CD4-positive, alpha-beta T cell (primary cell): ENCODE measurements at places on chromosomes 16 and 17. TPM values are rescaled to one million over a fixed set of nuclear protein-coding genes. Genes with fewer than 3 reads are reported as not detected.

TP53TG3F gene
- not detected for total RNA-seq

KLHL36 gene
- 76.6 TPM for total RNA-seq

CFAP97D1 gene
- not detected for total RNA-seq

DNA sequence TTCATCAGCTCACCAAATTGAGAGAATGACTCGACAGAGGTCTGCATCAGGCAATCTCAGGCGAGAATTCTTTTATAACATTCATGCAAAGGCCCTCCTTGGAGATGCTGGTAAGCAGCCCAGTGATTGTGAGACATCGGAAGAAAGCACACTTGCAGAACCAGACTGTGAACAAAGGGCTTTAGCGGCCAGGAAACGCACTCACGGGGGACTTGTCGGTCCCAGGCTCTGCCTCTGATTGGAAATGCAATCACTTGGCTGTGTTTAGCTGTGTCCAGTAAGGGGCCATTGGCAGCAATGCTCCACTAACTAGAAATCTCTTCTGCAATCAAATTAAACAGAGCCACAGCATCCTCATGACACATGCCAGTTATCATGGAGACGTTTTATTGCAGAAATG lies 226.7 kb upstream of the CDH13 start:
- no peak overlapping the region for H3K27ac ChIP-seq
- H3K4me1 ChIP-seq: no peaks in the 10 kb centered on the region
- H3K4me3 ChIP-seq: no peak overlapping the region
- no peak for DNase-seq
- H3K27me3 ChIP-seq: peaks cover 3% of the 10 kb centered on the region

DNA sequence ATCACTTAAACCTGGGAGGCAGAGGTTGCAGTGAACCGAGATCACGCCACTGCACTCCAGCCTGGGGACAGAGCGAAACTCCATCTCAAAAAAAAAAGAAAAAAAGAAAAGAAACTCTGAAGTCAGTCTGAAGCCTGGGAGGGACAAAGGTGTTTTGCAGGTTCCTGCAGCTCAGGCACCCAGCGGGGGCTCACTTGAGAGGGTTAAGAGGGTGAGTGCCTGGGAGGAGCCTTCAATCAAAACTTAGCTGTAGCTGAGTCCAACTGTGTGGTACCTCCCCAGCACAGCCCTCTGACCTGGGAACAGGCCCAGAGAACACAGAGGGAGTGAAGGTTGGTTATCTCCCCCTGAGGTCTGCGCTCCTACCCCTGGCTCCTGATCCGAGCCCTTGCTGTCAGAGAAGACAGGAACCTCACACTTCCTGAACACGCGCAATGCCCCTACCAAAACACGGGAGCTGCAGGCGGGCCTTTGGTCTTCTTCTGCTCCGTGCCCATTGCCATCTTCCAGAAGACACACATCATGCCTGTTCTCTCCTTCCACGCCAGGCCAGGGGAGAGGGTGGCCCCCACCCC lies 20.4 kb upstream of the ZC3H18 start:
- H3K4me1 ChIP-seq: peaks cover 16% of the 10 kb centered on the region
- no peak for DNase-seq
- peaks cover 10% of the 10 kb centered on the region for H3K27me3 ChIP-seq

DNA sequence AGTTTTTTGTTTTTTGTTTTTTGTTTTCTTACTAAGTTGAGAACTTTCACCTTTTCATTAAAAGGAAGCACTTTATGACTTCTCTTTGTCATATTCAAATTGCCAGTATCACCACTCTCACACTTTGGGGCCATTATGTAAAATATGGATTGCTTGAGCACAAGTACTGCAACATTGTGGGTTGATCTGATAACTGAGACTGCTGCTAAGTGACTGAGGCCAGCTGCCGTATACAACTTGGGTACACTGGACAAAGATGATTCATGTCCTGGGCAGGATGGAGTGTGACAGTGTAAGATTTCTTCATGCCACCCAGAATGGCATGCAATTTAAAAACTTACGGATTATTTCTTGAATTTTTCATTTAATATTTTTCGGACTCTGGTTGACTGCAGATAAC lies 7.8 kb downstream of the TTC19 start:
- DNase-seq: no peak
- H3K4me3 ChIP-seq: no peak overlapping the region
- H3K27me3 ChIP-seq: no peaks in the 10 kb centered on the region
- peaks cover 68% of the 10 kb centered on the region for H3K36me3 ChIP-seq
- no peak overlapping the region for H3K27ac ChIP-seq

- DNase-seq: no peak
- no peaks in the 10 kb centered on the region for H3K4me1 ChIP-seq
- H3K36me3 ChIP-seq: no peaks in the 10 kb centered on the region
- no peak overlapping the region for H3K27ac ChIP-seq
- H3K27me3 ChIP-seq: peaks cover 34% of the 10 kb centered on the region
Measured at GRCh38 chr17:37710344-37710886, 34.4 kb downstream of the HNF1B start.

- no peak for DNase-seq
- no peaks in the 10 kb centered on the region for H3K36me3 ChIP-seq
- H3K4me3 ChIP-seq: no peak overlapping the region
Measured at GRCh38 chr17:47848198-47848513, 2.8 kb downstream of the SP6 start.

GRCh38 chr16:21084631-21085225 lies 65.9 kb downstream of the DNAH3 start:
- H3K36me3 ChIP-seq: no peaks in the 10 kb centered on the region
- no peak for DNase-seq
- H3K27ac ChIP-seq: no peak overlapping the region

DNA sequence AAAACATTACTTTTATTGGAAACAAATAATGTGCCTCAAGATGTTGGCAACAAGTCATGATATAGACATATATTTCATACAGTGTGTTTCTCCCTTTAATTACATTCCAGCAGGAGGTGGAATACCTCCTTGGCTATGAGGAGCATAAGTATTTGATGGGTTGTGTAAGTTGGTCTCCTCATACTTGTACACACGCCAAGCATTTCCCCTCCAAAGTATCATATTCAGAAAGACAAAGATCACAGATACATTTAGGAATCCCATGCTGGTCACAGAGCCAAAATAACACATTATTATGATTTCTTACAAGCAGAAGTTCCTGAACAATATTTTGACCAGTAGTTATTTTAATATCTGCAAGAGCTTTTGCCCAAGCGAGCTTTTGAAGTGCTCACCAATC lies 57.8 kb downstream of the WSB1 start:
- no peaks in the 10 kb centered on the region for H3K27me3 ChIP-seq
- peaks cover 22% of the 10 kb centered on the region for H3K4me1 ChIP-seq
- no peak overlapping the region for H3K27ac ChIP-seq

- H3K36me3 ChIP-seq: no peaks in the 10 kb centered on the region
- H3K27me3 ChIP-seq: no peaks in the 10 kb centered on the region
- no peak overlapping the region for H3K27ac ChIP-seq
- DNase-seq: no peak
Measured at GRCh38 chr16:68382296-68382718, 66.0 kb downstream of the SMPD3 start.

DNA sequence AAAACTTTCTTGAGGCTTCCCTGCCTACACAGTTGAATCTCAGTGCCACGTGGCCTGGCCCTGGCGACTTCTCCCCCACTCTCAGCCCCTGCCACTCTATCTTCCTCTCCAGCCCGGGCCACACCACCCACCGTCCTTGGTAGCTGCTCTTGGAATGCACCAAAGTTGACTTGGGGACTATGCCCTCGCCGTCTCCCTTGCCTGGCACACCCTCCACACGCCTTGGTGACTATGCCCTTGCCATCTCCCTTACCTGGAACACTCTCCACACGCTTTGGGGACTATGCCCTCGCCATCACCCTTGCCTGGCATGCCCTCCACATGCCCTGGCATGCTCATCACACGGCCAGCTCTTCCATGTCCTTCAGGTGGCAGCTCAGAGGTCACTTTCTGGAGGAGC lies 15.5 kb upstream of the TVP23A start:
- H3K27me3 ChIP-seq: no peaks in the 10 kb centered on the region
- H3K36me3 ChIP-seq: no peaks in the 10 kb centered on the region
- H3K4me3 ChIP-seq: no peak overlapping the region
- no peak overlapping the region for H3K27ac ChIP-seq
- no peak for DNase-seq

DNA sequence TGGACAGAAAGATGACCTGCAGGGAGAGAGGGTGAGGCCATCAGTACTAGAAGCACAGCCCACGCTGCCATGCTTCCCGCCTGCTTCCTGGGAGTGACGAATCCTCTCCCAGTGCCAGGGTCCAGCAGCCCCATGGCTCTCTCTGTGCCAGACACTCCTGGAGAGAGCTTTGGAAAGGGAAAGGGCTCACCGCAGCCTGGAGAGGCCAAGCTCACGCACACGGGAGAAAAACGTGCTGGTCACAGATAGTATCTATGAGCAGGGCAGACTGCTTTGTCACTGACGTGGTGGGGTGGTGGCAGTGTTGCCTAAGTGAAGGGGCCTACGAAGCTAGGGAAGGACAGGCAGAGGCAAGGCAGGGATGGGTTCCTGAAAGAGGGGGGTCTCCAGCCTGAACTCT lies 5.4 kb downstream of the WBP2 start:
- DNase-seq: no peak
- H3K4me1 ChIP-seq: peaks cover 49% of the 10 kb centered on the region
- H3K36me3 ChIP-seq: peaks cover 62% of the 10 kb centered on the region
- H3K27ac ChIP-seq: no peak overlapping the region
- H3K27me3 ChIP-seq: no peaks in the 10 kb centered on the region
- H3K4me3 ChIP-seq: no peak overlapping the region

- no peaks in the 10 kb centered on the region for H3K27me3 ChIP-seq
- no peaks in the 10 kb centered on the region for H3K4me1 ChIP-seq
- H3K4me3 ChIP-seq: no peak overlapping the region
Measured at GRCh38 chr16:88318051-88318450, 64.7 kb upstream of the ZNF469 start.

GRCh38 chr16:2162676-2163118 lies 7.1 kb downstream of the TRAF7 start:
- H3K4me3 ChIP-seq: no peak overlapping the region
- H3K27me3 ChIP-seq: no peaks in the 10 kb centered on the region
- peaks cover 33% of the 10 kb centered on the region for H3K4me1 ChIP-seq
- H3K36me3 ChIP-seq: peaks cover 21% of the 10 kb centered on the region
- no peak overlapping the region for H3K27ac ChIP-seq

- H3K36me3 ChIP-seq: peaks cover 6% of the 10 kb centered on the region
- H3K4me3 ChIP-seq: no peak overlapping the region
- H3K4me1 ChIP-seq: peaks cover 6% of the 10 kb centered on the region
- no peak overlapping the region for H3K27ac ChIP-seq
Measured at GRCh38 chr17:82963104-82963950, 116.1 kb upstream of the METRNL start.
